ENCODE measurements at places on chromosomes 5 and 9.

DNA sequence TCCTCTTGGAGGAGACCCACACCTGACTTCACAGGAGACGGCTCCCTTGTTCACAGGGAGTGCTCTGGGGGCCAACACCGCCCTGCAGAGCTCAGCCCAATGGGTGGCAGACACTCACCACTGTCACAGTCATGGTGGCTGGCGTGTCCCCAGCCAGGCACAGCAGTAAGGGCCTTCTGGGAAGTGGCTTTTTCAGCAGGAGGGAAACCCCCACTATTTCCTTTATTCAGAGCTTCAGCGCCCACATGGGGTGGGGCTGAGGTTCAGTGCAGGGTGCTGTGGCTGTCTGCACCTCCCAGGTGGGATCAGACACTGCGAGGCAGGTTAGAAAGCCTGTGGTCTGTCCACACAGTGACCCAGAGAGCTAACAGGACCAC, 3.6 kb upstream of the SNAPC4 start:
- peak; percentile 71 for DNase-seq

DNA sequence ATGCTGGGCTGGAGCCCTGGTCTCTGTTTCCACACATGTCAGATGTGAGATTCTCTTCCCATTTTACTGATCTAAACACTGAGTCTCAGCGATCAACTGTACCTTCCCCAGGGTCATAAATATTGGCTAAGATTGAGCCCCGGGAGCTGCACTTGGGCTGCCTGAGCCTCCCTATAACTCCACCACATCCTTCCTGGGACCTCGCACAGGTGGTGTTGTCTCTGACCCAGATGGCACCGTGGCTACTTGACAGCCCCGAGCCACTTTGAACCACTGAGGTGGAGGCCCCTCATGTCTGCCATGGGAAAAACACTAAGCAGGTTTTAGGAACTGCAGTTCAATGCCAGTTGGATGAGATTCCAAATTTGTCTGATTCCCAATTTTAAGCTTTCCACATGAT, 586.5 kb downstream of the IRX1 start:
- DNase-seq = no peak

GRCh38 chr5:170338933-170339779, 41.6 kb upstream of the LCP2 start:
- peak; percentile 43 for DNase-seq

- no peak for DNase-seq
Measured at GRCh38 chr9:130714586-130715110, 21.1 kb downstream of the EXOSC2 start.

DNA sequence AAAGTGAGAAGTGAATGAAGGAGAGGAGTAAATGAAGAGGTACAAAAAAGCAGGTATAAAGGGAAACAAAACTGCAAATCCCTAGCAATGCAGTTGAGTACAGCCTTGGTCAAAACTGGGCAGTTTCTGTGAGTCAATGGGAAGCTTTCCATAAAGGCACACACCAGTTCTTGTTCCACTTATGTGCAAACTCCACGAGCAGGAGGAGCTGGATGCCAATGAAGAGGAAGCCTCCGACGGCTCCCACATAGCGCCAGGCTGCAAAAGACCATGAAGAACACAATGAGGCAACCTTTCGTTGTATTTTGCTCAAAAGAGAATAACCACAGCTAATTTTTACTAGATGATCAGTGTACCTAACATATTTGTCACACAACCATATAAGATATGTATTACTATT, 81.1 kb downstream of the SERINC5 start:
- no peak for DNase-seq

DNA sequence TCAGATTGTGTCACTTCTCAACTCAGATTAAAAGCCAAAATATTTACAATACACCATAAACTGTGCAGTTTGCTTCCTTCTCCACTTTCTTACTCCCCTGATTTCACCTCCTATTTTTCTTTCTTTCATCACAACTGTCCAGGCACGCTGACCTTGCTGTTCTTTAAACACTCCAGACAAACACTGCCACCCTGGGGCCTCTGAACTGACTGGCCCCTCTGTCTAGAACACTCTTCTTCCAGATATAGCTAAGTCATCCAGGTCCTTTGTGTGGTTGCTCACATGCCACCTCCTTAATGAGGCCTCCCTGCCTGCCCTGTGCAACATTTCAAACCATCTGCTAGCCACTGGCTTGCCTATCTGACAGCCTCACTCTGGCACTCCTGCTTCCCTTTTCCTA, 46.6 kb downstream of the ATG10 start:
- DNase-seq = no peak

DNA sequence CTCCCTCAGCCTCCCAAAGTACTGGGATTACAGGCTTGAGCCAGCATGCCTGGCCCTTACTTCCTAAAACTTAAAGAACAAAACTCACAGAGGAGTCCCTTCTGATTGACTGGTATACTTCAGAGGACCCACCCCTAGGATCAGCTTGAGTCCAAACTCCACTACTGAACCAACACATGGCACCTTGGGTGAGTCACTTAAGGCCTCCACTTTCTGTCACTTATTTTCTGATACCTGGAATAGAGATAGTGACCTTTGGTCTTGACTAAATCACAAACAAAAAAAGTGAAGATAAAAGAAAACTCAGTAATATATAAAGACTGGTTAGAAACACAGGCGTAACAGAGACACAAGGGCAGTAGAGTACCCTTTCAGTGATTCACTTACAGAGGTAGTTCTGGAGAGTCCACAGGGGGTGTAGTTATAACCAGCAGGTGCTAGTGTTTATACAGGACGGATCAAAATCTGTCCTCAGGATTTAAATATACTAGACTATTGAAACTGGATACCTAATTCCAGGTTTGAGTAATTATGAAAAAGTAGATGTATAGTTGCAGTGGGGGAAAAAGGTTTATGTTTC, 274.3 kb upstream of the ANKRD55 start:
- no peak for DNase-seq

- DNase-seq = no peak
Measured at GRCh38 chr9:126436545-126437267, 110.1 kb downstream of the MVB12B start.

DNA sequence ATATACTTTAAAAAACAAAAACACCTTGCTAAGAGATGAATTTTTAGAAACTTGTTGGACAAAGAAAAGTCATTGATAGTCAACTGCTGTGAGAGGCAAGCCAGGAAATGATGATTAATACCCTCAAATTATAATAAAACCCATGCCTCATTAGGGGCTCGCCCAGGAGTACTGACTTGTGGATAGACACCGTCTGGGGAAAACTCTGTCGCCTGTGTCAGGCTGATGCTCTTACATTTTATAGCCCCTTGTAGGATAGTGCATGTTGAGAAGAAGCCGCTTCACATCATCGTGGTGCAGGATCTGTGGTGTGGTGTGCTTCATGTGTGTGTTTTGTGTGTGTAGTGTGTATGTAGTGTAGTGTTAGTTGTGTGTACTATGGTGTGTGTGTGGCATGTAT, 39.1 kb downstream of the SYK start:
- DNase-seq = no peak

DNA sequence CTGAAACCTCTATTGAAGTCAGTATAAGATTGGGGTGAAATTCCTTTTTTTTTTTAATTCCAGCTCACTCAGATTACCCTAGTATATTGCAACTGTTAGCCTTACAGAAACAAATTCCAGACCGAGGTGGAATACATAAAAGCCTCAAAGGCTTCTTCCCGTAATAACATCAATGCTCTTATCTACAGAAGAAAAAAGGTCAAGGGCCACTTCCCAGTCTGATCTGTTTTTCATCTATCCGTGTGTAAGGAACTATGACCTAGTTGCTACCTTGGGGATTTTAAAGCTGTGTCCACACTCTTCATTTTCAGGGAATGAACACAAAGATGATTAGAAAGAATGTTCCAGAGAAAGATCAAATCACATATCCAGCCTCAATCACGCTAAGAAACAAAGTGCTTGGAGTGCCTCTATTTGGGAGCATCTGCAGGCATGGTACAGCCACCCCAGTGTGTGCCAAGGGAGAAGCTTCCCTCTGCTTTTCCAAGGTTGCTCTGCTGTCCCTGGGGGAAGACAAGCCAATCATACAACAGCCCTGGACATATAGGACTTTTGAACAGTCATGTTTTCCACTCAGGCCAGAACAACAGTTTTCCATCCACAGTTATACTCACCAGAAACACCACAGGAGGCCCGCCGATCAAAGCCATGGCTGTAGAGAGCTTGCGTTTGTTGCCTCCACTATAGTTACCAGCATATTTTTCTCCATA, 23.5 kb downstream of the NIPSNAP3B start:
- no peak for DNase-seq

DNA sequence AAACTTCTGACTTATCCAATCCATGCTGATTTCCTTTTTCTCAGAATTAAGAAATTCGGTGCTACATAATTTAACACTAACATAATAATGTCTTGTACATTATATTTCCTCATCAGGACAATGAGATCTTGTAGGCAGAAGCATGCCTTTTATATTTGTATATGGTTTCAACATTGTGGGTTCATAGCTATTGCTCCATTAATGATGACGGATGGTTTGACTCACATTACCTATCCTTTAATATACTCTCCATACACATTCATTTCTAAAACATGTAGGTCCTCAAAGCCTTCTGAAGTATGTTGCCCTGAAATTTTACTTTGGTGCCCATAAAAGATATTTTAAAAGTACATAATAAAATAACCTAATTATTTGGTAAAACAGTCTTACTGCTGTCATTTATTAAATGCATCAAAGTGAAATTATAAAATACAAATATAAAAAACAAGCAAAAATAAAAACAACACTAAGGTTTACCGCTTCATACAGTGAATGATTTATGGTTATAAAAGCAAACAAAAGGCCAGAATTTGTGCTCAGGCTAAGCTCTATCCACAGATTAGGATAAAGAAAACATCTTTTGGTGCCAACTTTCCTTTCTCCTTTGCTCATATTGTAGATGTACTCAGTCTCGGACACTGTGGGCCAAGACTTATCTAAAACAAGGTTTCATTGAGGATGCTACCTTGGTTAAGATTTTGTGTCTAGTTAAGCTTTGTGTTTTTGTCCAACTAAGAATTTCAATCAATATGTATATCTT, 61.2 kb upstream of the GCNT4 start:
- DNase-seq = no peak

DNA sequence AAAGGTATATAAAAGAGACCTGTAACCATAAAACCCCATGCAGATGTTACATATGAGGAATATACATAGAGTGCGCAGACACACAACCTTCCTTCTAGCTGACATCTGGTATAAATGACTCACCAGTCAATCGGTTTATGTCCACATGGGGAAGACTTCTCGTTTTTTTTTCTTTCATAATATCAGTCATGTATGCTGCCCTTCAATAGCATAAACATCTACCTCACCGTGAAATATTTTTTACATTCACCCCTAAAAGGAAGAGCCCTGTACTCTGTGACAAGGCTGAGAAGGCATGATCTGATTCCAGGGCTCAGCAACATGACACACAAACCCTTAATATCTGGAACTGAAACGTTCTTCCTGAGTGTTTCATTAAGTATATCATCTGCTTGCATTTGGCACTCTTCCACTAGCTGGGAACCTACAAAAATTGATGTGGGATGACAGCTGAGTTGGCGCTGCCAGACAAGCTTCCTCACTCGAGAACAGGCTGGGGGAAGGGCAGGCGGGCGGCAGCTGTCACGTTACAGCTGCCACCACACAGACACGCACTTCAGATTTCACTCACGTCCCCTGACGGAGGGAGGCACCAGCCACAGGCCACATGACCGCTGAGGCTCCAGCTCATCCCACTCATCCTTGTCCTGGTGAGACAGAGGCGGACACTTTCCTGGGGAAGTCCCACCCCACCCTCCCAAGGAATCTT, 74.2 kb downstream of the SHB start:
- peak; percentile 51 for DNase-seq

GRCh38 chr5:128427921-128428320, 110.1 kb downstream of the FBN2 start:
- DNase-seq = no peak

GRCh38 chr9:8858596-8859161, 1059.1 kb upstream of the DMAC1 start:
- DNase-seq = no peak

DNA sequence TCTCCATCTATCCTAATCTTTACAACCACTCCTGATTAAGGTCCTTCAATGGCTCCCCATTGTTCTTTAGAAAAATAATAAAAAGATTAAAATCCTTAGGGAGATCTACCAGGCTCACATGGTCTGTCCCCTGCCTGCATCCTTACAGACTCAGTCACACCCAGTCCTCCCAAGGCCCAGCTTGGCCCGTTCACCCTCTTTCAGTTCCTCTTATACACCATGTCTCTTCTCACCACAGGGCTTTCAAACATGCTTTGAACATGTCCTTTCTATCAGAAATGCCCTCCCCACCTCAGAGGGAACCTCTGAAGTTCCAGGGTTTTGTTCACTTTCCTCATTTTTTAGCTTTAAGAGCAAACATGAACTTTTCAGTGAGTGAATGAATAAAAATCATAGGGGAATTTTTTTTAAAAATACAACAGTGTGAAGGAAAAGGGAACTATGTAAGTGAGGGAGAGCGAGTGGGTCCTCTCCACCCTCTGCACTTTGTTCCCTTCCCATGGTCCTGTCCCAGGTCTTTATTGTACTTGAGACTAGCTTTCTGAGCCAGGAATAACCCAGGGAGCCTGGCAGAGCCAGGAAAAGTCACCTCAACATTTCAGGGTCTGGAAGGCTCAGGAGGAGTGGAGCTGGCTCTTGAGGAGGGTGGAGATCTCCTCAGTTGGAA, 55.3 kb downstream of the TRPC7 start:
- no peak for DNase-seq

GRCh38 chr5:139652788-139653241, 4.7 kb downstream of the CXXC5 start:
- DNase-seq = no peak

- DNase-seq = no peak
Measured at GRCh38 chr9:105119156-105119555, 125.3 kb upstream of the SLC44A1 start.

GRCh38 chr5:103033696-103034095, 86.2 kb downstream of the GIN1 start:
- no peak for DNase-seq

- no peak for DNase-seq
Measured at GRCh38 chr5:172853355-172853975, 19.4 kb downstream of the ERGIC1 start.

DNA sequence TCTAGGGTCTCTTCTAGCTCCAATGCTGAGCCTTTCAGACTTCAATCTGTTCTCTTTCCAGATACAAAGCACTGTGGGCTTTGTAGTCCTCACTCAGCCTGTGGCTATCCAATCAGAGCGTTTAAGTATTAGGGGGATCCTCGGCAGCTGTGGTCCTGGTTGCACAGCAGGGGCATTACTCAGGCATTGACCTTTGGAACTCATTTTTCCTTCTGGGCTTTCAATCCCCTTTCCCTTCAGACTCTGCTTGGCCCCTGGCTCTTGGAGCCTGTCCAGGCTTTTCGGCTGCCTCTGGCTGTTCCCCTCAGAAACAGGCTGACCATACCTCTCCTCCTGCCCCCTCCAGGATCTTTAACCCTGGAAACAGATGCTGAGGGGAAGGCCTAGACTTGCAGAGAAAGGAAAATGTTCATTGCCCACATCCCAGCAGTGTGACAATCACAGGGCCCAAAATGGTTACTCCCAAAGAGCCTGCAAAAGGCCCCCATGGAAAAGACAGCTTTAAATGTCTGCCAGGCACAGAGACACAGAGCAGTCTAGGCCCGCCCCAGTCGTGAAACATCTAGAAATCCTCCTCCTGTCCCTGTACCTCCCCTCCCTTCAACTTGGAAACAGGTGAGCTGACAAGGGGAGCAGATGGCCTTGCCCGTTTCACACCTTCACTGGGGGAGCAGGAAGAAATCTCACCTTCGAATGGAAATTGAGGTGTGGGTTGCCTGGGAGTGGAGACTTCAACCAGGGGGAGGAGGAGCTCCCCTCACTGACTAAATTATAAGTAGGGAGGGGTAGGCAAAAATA, 13.7 kb downstream of the C1QTNF2 start:
- no peak for DNase-seq
